ENCODE measurements at places on chromosomes 13 and 19.

DNA sequence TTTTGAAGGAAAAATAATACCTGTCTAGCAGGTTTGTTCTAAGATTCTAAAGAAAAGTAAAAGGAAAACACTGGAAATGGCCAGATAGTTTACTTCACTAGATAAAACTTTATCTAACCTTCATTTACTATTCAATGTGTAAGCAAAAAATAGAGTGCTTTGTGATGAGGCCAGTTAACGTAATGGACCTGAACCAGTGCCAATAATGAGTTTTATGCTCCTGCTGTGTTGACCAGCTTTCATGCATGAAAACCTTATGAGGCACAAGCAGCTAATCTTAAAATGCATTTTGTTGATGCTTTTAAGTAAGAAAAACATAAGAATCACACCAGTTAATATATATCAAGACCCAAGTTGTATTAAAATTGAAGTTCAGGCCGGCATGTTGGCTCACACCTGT lies 617.2 kb upstream of the GPC6 start:
- no peak for DNase-seq

- DNase-seq = no peak
Measured at GRCh38 chr13:74904556-74904955, 577.4 kb downstream of the TBC1D4 start.

DNA sequence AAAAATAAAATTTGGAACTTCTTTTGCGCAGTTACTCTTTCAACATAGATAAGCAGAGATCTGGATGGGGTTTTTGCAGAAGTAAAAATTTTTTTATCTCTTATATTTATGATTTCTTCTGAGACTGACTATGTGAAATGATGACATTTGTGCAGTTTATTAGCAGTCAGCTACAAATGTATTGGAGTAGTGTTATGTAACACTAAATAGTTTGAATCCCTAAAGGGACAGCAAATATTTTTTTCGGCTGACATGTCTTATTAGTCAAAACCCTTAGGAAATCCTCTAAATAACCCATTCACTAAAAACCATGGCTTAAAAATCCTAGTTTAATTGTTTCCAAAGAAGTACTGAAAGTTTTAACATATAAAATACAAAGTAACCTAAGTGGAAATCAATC lies 48.0 kb upstream of the EDNRB start:
- no peak for DNase-seq

DNA sequence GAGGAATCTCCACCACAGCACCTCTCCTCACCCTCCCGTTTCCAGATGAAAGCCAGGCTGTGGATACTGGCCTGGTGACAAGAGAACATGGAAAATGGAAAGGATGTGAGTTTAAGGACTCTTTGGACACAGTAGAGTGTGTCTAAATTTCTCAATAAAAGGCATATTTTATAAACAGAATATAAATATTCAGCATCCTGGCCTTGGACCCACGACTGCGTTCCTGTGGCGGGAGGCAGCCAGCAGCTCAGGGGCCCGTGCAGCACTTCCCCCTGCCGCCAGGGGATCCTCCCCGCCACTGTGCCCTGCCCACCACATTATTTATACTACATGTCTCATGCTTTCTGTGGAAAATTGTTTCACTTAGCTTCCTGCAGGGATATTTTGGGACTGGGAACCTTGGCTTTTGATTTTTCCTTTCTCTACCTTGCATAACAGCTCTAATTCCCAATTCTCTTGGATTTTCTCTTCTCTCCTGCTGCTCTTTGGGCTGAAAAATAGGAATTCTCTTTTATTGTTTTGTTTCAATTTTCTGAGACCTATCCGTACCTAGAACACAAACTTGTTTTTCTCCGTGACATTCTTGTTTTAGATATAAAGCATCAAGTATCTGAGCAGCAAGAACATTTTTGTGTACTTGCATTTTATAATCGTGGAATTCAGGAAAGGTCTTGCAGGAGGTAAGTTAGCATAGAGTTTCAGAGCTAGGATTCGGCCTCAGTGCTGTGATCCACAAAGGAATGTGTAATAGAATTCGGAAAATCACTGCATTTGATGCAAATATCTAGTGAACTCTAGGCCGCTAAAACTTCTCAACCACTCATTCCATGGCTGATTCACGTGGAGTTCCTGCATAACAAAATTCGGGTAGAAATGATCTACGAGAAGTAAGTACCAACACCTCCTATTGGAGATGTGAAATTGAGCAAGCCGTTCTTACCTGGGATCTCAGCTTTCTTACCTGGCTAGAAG lies 107.7 kb upstream of the SPATA13 start:
- no peak for DNase-seq

DNA sequence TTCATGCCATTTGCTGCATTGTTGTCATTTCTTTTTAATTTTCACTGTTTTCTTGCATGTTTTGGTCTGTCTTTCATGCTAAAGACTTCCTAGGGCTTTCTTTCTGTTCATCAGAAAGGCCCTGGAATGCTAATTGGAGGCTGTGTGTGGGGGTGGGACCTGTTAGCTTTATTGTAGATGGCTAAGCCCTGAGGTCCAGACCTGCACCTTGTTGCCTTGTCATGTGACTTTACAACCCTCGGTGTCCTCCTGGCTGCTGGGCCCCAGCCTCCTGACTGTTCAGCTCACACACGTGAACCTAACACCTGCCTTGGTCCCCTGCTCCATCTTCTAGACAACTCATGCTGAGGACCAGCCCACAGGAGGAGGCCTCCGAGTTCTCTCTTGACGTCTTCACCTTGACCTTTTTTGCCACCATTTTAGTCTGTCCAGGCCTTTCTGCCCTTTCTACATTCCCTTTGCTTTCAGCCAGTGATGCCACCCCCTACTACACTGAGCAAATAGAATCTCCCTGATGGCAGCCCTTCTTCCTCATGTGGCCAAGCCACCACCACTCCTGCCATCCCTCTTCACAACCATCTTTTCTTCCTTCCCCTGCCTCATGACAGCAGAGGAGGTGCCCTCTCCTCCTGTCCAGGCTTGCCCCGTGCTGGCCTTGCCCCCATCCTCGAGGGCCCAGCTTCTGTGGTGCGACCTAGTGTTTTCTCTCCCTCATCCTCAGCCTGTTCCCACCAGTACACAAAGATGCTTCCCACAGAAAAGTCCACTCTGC lies 41.4 kb upstream of the GPI start:
- DNase-seq = no peak

Data from hippocampal formation (tissue), 2 donors.